ENCODE measurements at places on chromosomes 1 and 21.

DNA sequence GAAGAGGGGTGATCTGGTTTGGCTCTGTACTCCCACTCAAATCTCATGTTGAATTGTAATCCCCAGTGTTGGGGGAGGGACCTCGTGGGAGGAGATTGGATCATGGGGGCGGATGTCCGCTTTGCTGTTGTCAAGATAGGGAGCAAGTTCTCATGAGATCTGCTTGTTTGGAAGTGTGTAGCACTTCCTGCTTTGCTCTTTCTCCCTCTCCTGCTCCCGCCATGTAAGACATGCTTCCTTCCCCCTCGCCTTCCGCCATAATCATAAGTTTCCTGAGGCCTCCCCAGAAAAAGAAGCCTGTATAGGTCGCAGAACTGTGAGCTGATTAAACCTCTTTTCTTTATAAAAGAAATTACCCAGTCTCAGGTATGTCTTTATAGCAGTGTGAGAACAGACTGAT lies 27.9 kb downstream of the MYOM3 start:
- no peak for DNase-seq

GRCh38 chr1:23554481-23555269 lies 4.6 kb downstream of the ID3 start:
- DNase-seq, result peak; percentile 99

- DNase-seq, result no peak
Measured at GRCh38 chr1:1270813-1271212, 2.8 kb downstream of the UBE2J2 start.

DNA sequence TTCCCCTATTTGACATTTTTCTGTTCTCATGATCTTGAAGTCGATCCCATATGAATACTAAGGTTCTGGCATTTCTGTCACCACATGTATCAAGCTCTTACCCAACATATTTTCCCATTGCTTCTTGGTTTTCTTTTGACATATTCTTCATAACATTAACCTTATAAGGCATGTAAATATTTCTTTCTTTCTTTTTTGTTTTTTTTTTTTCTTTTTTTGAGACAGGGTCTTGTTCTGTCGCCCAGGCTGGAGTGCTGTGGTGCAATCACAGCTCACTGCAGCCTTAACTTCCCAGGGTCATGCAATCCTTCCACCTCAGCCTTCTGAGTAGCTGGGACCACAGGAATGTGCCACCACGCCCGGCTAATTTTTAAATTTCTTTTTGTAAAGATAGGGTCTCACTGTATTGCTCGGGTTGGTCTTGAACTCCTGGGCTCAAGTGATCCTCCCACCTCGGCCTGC lies 33.1 kb upstream of the ERRFI1 start:
- no peak for DNase-seq

DNA sequence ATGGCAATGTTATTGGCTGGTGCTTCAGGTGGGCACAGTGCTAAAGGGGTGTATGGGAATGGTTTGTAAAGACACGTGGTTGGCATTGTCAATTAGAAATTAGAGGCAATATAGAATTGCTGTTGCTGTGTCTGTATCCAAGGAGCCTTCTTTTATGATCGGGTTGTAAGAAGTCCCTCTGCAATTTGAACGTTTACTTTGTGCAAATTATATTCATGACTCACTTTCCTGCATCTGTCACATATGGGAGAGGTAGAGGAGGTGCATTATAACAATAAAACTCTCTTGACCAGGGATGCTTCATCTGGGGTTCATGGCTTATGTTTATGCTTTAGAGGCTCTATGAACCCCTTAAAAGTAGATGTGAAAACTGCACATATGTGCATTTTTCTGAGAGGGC lies 130.4 kb upstream of the DNAH14 start:
- no peak for DNase-seq

DNA sequence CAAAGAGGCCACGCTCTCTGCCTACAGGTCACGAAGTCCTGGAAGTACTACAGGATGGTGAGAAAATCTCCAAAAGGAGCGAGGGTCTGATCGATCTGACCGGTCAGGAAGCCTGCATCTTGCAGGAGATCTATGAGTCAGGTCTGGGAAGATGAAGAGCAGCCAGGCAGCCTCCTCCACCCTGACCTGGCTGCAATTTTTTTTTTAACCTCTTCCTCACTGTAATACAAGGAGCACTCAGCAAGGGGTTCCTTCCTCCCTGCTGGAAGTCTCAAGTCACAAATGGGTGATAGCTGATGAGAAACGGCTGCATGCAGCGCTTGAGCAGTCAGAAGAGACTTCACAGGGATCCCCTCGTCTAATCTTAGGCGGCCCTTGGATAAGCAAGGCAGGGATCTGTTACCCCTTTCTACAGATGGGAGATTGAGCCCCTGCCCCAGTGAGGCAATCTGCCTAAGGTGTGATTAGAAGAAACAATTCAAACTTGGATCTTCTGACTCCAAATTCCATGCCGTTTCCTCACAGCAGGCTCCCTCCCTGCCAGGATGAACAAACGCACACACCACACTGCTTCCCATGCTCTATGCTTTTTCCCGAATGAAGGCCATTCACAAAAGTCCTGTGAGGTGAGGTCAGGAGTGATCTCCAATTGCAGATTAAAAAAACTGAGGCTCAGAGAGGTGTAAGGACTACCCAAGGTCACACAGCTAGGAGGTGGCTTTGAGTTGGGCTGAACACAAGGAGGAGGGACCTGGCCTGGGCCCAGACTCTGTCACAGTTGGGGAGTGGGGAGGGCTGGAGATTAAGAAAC lies 48.3 kb downstream of the ECE1 start:
- DNase-seq, result no peak

DNA sequence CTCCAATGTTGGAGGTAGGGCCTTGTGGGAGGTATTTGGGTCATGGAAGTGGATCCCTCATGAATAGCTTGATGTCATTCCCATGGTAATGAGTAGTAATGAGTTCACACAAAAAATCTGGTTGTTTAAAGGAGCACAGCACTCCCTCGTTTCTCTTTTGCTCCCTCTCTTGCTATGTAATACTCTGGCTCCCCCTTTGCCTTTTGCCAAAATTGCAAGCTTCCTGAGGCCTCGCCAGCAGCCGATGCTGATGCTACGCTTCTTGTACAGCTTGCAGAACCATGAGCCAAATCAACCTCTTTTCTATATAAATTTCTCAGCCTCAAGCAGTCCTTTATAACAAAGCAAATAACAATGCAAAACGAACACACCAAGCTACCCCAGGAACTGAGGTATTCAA lies 80.9 kb downstream of the LHX9 start:
- no peak for DNase-seq

GRCh38 chr1:25476186-25477097 lies 45.7 kb downstream of the MACO1 start:
- DNase-seq, result peak; percentile 98

DNA sequence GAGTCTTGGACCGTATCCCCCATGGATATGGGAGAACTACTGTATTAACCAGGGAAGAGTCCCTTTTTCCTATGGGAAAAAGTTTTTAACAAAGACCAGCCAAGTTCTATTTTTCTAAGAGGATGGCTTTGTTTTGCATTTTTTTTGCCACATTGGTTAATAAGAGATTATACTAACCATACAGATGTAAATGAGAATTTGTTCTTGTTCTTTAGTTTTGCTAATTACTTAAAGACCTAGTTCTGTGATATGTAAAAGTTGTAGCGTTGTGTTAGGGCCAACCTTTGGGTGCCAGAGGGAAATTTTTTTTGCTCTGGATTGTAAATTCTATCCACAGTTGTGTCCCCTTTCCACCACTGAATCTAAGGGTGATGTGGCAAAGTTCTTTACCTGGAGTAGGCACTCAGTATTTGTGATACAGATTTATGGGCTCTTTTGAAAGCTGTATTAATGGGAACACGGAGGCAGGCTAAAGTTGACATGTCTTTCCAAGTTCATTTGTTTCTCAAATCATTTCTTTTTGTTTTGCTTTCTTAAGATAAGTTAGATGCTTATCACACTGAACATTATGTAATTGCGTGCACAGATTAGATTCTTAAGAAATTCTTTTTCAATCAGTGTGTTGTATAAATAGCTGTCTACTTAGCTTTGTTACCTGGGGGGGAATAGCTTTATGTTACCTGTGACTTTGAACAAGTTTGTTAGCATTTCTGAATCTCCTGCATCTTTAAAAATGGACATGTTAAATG lies 2.9 kb downstream of the SOAT1 start:
- DNase-seq, result no peak

GRCh38 chr1:177256153-177257075 lies 85.7 kb downstream of the BRINP2 start:
- DNase-seq, result no peak

- no peak for DNase-seq
Measured at GRCh38 chr1:240008298-240008697, 83.4 kb upstream of the FMN2 start.

DNA sequence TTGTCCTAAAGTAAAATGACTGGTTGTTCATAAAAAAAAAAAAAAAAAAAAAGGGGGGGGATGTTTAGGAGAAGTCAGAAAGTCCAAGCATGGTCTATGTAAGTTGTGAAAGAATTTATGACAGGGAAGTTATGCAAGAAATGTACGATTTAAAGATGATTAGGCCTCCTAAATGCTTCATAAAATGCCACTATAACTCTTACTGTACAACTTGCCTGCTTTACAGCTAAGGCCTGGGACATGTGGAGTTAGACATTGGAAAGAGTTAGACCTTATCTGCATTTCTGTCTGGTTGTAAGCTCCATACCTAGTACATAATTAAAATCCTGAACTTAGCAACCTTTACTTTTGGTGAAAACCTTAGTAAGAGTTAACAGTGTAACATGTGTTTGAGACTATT lies 150.0 kb downstream of the TPR start:
- DNase-seq, result no peak

GRCh38 chr1:7902478-7903085 lies 38.1 kb downstream of the TNFRSF9 start:
- DNase-seq, result peak; percentile 79

GRCh38 chr1:96080925-96081324 lies 640.7 kb upstream of the PTBP2 start:
- DNase-seq, result no peak

DNA sequence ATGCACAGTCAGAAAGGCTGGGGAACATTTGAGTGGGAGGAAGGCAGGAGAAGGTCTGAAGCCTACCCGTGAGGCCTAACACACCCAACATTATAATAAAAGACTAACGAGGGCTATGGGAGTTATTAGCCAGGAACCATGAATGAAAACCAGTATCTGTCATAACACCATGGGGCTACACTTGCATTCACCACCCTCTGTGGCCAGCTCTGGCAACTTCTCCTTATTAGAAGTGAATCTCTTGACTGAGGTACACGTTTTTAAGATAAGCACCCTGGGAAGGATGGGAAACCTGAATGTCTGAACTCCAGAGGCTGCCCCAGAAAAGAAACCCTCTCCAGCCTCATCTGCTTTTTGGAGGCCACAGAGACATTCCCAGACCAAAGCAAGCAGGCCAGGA lies 204.3 kb upstream of the RAB4A start:
- no peak for DNase-seq

DNA sequence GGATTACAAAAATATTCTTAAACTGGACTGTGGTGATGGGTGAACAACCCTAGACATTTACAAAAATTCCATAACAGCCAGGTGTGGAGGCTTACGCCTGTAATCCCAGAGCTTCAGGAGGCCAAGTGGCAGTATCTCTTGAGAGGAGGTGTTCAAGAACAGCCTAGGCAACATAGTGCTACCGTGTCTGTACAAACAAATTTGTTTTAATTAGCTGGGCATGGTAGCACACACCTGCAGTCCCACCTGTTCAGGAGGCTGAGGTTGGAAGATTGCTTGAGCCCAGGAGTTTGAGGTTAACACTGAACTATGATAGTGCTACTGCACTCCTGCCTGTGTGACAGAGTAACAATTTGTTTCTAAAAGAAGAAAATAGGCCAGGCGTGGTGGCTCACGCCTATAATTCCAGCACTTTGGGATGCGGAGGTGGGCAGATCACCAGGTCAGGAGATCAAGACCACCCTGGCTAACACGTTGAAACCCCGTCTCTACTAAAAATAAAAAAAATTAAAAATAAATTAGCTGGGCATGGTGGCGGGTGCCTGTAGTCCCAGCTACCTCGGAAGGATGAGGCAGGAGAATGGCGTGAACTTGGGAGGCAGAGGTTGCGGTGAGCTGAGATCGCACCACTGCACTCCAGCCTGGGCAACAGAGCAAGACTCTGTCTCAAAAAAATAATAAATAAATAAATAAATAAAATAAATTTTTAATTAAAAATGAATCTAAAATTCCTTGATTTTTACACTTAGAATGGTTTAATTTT lies 37.1 kb downstream of the ARID4B start:
- DNase-seq, result no peak

- DNase-seq, result no peak
Measured at GRCh38 chr1:45400049-45400448, 59.8 kb upstream of the MUTYH start.

DNA sequence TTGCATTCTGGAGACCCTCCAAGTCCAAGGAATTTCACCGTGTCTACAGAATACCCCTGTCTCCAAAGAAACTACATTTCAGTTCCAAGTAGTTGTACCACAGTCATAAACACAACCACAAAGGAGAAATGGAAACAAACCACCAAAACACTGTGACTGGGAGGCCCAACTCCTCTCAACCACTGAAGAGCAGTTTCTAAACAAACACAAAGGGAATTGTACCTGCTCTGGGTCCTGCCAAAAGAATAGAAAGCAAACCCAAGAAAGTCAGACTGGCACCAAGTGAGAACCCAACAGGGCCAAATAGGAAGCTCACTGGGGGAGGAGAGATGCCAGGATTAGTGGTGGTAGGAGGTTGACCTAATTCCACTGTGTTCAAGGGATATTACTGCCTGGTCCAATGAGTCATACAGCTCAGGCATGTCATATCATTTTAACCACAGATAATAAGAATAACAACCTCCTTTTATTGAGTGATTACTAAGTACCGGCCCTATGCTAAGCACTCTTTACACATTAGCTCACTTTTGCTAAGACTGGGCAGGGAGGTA lies 123.9 kb upstream of the PPP2R5A start:
- no peak for DNase-seq

GRCh38 chr1:26608895-26609294 lies 79.3 kb downstream of the RPS6KA1 start:
- no peak for DNase-seq

DNA sequence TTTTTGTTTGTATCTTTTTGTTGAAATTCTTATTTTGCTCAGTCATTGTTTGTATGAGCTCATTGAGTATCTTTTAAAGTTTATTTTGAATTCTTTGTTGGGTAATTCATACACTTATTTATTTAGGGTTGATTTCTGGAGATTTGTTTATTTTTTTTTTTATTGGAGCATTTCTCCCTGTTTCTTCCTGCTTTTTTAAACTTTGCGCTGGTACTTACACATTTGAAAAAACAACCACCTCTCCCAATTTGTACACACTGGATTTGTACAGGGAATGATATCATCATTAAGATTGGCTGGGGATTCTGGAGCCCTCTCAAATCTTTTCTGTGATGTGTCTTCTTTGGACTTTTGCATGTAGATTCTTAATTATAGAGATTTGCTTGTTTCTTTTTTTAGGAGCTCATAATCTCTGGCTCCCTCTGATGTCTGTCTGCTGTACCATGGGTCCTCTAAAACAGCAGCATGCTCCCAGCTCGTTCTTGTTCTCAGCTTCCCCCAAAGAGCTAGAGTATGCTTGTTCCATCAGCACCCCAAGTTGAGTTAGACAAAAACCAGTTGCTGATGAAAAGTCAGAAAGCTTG lies 310.7 kb downstream of the DUSP10 start:
- peak; percentile 39 for DNase-seq

GRCh38 chr1:234862360-234862943 lies 252.5 kb upstream of the IRF2BP2 start:
- no peak for DNase-seq

GRCh38 chr1:201902198-201902597 lies 13.5 kb downstream of the SHISA4 start:
- DNase-seq, result no peak

- DNase-seq, result no peak
Measured at GRCh38 chr1:10309243-10310011, 89.4 kb upstream of the PGD start.

GRCh38 chr21:38625000-38625399 lies 126.7 kb upstream of the ERG start:
- no peak for DNase-seq

Measured in NCI-H1105 treated with DMSO at 0.1 percent for 48 hours (cell line).